CD8-positive, alpha-beta memory T cell (primary cell): ENCODE measurements at places on chromosomes 13 and 19.
A peak's percentile ranks its signal among the peaks of the same experiment; 100 is the strongest.

DNA sequence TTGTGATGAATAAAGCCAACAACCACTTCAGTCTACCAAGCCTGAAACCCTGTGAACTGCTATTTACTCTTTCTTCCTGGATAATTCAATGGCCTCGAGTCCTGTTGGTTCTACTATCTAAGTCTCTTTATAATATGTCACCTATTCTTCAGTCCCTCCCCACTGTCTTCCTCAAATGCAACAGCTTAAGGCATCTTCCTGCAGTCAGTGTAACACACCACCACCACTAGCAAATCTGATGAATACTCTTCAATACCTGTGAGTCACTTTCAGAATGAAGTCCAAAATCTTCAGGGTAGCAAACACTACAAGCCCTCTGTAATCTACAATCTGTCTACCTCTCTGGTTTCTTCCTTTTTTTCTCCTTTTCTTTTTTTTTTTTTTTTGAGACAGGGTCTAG lies 32.9 kb downstream of the ZDHHC20 start:
- DNase-seq, result no peak

DNA sequence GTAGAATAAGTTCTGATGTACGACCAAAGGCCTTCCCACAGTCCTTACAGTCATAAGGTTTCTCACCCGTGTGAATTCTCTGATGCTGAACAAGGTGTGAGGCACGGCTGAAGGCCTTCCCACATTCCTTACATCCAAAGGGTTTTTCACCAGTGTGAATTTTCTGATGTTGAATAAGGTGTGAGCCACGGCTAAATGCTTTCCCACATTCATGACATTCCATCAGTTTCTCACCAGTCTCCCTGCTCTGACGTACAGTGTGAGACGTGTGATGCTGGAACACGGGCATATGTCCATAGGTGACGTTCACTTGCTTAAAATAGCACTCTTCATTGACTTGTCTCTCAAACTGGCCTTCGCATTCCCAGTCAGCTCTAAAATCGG lies 31.0 kb upstream of the COX7A1 start:
- no peak for DNase-seq

- DNase-seq, result no peak
Measured at GRCh38 chr19:34148658-34149185, 23.6 kb upstream of the LSM14A start.

GRCh38 chr13:23268441-23268840 lies 87.7 kb downstream of the SGCG start:
- DNase-seq, result no peak

- DNase-seq, result no peak
Measured at GRCh38 chr19:13010038-13010991, 15.0 kb downstream of the NFIX start.

- DNase-seq, result no peak
Measured at GRCh38 chr19:56838024-56838908, 2.3 kb downstream of the PEG3 start.

- DNase-seq, result peak; percentile 69
Measured at GRCh38 chr19:17385878-17386611, 8.0 kb downstream of the CCDC194 start.

DNA sequence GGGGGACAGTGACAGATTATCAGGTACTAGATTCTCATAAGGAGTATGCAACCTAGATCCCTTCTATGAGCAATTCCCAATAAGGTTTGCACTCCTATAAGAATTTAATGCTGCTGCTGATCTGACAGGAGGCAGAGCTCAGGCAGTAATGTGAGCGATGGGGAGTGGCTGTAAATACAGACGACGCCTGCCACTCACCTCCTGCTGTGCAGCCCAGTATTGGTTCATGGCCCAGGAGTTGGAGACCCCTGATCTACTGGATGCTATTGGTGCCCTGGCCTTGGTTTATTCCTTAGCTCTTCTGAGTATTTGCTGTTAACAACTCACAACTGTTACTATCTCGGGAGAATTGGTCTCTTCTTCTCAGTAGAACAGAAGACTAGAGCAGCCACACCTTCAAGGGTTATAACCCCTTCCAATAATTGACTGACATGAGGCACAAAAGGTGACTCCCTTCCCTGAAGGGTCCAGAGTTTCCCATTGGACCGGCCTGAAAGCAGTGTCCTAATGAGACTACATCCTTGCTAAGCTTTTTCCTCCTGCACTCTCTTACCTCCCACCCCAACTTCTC lies 35.0 kb upstream of the RBM26 start:
- DNase-seq, result no peak

DNA sequence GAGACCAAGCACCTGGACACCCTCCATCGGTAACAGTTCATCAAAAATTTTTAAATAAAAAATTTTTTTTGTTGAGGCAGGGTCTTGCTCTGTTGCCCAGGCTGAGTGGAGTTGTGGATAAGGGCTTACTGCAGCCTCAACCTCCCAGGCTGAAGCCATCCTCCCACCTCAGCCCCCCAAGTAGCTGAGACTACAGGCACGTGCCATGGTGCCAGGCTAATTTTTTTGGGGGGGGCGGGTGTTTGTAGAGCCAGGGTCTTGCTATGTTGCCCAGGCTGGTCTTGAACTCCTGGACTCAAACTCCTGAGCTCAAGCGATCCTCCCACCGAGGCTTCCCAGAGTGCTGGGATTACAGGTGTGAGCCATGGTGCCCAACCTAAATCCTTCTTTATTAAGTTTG lies 4.7 kb downstream of the LGALS7B start:
- no peak for DNase-seq
